Stimulated activated CD8-positive, alpha-beta memory T cell treated with anti-CD3 and anti-CD28 coated beads, Interleukin-7, amount 100 ng/mL, for 48 hours (primary cell): ENCODE measurements at places on chromosomes 12 and 14.

DNA sequence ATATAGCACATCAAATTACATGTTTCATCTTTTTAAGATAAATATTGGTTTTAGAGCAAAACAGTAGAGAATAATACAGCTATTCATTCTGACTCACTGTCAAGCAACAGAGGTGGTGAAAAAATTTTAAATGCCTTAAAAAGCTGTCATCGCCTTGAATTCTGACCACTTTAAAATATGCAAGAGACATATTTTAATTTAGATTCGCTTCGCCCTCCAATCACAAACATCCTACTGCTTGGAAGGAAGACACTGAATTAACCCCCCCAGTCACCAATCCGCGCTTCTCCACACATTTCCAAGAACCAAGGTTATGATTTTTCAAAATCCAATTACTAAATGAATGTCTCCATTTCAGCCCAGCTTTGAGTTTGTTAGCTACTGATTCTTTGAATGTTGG is 112.4 kb downstream of the TMEM132D start:
- DNase-seq: no peak

DNA sequence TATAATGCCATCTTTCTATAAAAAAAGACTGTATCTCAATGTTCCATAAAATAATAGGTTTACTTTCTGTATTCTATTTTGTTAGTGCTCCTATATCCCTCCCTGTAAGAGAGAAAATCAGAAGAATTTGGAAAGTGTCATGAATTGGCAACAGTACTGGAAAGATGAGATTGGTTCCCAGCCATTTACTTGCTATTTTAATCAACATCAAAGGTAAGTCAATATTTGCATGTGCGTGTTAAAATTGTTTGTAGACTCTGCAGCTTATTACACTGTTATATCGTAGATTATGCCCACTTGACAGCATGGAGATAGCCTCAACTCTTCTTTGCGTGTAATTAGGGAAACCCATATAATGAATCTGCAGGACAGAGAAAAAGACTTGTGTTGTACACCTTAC is 34.0 kb downstream of the KCNMB4 start:
- DNase-seq: no peak

DNA sequence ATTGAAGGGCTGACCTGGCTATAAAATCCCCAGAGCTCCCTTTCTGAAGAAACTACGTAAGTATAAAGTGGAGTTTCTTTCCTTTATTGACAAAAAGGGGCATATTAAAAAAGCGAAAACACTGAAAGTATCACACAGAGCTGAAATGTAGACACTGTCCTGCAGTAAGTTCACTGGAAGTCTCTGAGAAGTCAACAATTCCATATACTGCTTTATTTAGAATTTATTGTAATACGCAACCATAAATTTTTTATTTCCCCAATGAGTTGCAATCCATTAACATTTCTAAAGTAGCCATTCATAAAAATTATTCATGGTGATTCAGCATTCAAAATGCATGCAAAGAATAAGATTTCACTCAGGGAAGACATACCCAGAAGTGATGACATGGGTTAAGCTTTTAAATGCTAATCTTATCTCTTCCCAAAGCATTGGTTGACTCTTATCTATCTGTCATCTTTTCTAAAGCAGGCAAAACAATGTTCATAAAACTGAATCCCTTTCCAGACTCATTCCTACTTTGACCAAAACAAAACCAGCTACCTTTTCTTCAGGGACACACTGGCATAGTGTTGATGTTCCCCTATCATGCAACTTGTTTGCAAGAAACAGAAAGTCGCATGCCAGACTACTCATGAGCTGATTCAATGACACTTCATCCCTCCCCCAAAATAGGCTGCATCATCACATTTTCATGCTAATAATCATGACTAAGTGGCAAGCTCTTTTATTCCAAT is 17.3 kb downstream of the KITLG start:
- no peak for DNase-seq

GRCh38 chr14:55964821-55965220 is 153.4 kb upstream of the PELI2 start:
- DNase-seq: no peak

GRCh38 chr12:103855036-103855712 is 14.1 kb upstream of the NT5DC3 start:
- DNase-seq: no peak
